Kidney epithelial cell (primary cell): ENCODE measurements at places on chromosomes 16 and 17.

DNA sequence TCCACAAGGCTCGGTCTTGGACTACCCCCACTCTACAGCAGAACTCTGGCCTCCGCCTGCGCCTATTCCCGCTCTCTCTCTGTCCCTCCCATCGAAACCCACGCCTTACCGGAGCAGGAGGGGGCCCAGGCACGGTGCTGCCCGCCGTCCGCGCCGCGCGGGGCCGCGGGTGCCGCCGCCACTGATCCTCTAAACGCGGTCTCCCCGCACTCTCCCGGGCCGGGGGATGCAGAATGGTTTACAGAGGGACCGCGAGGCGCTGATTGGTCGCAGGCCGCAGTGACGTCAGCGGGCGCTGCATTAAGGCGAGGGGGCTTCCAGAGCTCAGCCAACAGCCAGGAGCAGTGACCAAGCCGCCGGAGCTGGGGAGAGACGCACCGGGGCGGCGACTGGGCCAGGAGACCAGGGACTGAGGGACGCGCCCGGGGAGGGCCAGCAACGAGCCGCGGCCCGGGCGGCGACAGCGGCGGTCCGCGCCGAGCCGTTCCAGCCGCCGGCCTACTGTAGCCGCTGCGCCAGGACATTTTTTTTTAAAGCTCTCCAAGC, 747 bp upstream of the LHX1 start:
- DNase-seq = no peak

- no peak for DNase-seq
Observed at GRCh38 chr17:68368387-68368786, 77.1 kb downstream of the ARSG start.

- no peak for DNase-seq
Observed at GRCh38 chr17:9432134-9432885, 143.3 kb downstream of the STX8 start.

- DNase-seq = no peak
Observed at GRCh38 chr17:29570521-29570920, 2.0 kb downstream of the TP53I13 start.

DNA sequence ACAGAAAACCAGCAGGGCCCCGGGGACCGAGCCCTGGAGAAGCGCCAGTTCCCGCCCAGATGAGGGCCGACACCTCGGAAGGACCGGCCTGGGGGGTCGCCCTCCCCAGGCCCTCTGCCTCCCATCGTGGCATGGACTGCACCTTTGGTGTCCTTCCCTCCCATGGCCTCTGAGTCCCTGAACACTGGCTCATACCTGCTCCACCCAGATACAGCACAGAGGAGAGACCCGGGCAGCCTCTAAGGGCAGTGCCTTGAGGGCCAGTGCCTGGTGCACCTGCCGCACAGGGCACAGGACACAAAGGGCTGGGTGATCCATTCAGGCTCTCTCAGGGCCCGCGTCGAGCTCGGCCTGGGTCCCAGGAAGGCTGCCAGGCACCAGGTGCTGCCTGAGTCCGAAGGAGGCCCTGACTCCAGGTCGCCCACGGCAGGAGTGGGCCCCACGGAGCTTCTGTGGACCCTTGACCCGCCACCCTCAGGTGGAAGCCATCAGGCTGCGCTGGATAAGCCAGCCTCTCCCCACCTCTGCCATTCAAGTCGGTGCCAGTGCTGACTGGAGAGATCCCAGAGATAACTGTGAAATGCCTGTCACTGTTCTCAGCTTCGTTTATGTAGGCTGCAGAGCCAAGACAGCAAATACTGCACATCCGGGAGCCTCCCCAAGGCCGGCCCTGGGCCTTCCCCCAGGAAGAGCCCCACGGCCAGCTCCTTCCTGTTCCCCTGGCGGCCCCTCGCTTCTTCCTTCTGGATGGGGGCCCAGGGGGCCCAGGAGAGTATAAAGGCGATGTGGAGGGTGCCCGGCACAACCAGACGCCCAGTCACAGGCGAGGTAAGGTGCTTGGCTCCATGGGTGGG, at the start of gene ZG16B:
ZG16B (plus strand) TSS at position 803 of the 854 bp plus-strand sequence. CDS start 139 bp downstream, outside the sequence.
- no peak for DNase-seq

GRCh38 chr17:9401434-9401833, 174.2 kb downstream of the STX8 start:
- DNase-seq = peak; percentile 56

- no peak for DNase-seq
Observed at GRCh38 chr17:78214706-78215061, 631 bp downstream of the BIRC5 start.

GRCh38 chr17:1873418-1873817, 43.6 kb downstream of the RPA1 start:
- DNase-seq = no peak

- no peak for DNase-seq
Observed at GRCh38 chr16:11794996-11795886, 1.8 kb downstream of the ZC3H7A start.

GRCh38 chr17:11035681-11036080, 197.8 kb upstream of the PIRT start:
- DNase-seq = no peak

GRCh38 chr17:64736804-64737492, 74.8 kb upstream of the SMURF2 start:
- DNase-seq = no peak

DNA sequence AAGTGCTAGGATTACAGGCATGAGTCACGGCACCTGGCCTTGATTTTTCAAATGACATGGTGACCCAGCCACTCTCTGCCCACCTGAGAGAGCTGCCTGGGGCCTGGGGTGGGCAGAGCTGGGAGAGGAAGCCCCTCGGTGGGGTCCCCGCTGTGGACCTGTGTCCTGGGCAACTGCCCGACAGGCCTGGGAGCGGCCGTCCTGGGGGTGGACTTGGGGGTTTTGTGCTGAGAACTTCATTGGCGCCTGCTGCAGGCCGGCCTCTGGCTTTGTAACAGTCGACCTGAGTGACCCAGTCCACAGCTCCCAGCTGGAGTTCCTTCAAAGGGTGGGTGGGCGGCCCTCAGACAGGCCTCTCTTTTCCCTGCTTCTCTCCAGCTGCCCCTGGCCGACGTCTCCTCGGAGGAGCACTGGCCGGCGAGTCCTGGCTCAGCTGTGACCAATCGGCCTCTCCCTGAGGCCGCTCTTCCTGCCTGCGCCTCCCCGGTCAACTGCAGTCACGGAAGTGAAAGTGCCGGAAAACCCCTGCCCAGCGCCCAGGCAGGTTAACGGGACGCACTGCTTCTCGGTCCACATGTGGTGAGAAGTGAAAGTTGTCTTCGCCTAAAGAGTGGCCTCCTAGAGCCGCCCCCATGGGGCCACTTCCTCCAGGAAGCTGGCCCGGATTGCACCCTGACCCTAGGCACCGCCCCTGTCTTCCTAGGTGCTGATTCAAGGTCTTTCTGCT, 5.5 kb downstream of the CBFA2T3 start:
- no peak for DNase-seq

DNA sequence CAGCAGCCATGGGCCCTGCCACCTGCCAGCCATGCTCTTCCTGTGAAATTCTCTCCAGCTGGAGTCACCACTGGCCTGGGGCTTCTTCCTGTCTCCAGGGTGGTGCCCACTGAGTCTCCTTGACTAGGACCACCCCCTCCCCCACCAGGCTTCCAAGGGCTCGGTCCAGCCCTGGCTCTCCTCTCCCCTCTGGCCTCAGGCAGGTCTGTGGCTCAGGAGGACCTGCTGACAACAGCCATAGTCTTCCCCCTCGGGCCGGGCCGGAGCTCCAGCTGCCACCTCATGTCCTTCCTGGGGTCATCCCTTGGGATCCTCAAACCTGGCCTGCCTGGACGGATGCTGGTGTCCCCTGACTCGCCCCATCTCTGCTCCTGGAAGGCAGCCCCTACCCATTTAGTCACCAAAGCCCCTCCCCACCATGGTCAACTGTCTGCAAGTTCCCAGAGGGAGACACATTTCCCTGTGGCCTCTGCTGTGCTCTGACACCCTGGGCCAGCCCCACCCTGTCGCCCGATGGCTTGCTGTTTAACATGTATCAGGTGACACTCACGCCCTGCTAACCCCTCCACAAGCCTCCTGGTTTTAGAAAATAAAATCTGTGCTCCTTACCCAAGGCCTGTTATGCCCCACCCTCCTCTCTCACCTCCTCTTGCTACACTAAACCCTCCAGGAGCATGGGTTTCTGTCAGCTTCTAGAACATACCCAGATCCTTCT, 186.2 kb downstream of the RBFOX3 start:
- no peak for DNase-seq

GRCh38 chr17:32936186-32936893, 8.4 kb downstream of the TMEM98 start:
- DNase-seq = no peak
